H4 (cell line): ENCODE measurements at places on chromosomes 12 and 14. TPM values are rescaled to one million over a fixed set of nuclear protein-coding genes. Genes with fewer than 3 reads are reported as not detected.

Gene NANOG
- total RNA-seq: not detected in 2 replicates

DNA sequence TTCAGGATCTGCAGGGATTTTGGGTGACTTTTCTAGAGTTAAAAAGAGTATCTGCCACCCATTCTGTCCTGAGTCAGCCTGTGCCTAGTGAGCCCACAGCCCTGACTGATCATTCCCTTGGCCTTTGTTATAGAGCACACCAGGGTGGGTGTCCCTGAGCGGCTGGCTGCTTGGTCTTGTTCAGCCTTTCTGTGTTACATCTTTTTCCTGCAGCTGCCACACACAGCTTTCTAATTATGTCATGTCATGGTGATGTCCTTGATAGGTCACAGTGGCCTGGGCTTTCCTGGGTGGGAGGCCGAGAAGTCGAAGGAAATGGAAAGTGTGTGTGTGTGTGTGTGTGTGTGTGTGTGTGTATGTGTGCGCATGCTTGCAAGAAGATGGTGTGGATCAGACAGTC is 293.2 kb upstream of the CRY1 start:
- DNase-seq: no peak

Gene CCDC175
- not detected in 2 replicates for total RNA-seq

DNA sequence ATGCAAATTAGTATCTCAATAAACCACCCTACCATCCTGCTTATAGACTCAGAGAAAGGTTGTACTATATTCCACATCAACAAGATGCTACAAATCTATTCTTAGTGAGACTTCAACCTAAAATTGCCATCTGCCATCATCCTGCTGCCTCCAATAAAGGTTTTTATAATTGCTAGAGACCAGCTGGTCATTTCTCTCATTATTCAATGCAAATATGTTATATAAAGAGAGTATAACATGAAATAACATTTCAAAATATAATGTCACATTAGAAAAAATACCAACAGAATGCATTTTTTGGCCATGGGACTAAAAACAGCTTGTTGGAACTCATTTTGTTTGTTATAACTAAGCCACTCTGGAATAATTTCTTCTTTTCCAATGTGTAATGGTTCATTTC is 247.3 kb downstream of the LRIG3 start:
- DNase-seq: no peak

DNA sequence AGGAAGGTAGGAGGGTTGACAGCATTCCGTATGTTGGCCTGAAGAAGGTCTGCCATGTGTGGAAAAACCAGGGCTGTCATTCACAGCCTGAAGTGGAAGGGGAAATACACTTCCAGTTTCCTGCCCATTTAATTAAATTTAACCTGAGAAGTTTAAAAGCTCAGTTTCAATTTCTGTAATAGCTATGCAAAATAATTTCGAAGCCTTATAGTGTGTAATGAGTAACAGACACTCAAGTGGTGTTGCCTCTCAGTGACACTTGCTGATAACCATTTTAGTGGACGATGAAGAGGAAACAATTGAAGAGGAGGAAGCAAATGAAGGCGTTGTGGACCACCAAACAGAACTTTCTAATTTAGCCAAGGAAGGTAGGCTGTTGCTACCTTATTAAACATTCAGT is 44.8 kb downstream of the EP400 start:
- no peak for DNase-seq
